ENCODE measurements at places on chromosomes 2 and 18.

- DNase-seq, result no peak
These were observed 56.5 kb upstream of the CWC22 start for GRCh38 chr2:180063494-180064092.

DNA sequence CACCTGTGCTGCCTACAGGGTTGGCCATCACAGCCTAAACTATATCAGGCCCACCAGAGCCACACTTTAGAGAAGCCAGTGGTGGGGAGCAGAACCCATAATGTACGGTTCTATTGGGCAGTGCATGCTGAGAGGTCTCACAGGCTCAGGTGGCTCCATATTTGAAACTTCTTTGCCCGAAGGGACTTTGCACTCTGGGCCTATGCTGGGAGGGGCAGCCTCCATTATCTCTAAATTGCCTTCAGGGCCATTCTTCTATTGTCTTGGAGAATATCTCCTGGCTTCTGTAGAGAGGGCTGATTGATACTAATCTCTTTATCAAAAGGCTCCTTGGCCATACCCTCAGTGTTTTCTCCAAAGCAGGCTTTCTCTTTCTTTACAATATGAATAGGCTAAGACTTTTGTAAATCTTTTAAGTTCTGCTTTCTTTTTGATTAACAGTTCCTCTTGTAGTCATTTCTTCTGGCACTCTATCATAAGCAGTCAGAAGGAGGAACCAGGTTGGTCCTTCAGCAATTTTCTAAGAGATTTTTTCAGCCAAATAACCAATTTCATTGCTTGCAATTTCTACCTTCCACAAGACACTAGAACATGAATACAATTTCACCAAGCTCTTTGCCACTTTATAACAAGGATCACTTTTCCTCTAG lies 44.5 kb downstream of the RPE start:
- no peak for DNase-seq

DNA sequence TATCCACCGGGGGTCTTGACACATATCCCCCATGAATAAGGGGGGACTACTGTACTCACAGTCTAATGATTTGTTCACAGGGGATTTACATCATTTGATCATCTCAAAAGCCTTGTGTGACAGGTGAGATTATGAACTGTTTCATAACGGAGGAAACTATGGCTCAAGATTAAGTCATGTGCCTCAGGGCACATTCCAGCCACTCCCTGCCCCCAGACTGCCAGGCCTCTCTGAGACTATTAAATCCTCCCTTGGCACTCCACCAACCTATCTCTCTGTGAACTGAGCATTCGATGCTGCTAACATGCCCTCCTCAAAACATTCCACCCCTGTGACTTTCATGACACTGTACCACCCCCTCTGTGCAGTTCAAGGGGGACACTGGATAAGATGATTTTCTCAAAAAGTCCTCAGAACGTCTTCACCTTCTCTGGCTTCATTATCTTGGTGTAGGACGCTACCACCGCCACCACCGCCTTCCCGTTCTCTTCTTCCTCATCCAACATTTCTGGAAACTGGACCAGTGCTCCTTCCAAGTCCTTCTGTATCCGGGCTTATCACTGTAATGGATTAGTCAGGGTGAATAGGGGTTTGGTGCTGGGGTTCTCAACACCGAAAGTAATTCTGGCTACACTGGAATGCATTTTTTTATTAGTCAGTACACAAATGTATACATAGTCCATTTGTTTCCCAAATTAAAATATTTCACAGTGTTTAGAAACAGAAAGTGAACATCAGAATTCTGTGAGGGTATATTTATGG lies 169.6 kb downstream of the KCNS3 start:
- peak; percentile 37 for DNase-seq

DNA sequence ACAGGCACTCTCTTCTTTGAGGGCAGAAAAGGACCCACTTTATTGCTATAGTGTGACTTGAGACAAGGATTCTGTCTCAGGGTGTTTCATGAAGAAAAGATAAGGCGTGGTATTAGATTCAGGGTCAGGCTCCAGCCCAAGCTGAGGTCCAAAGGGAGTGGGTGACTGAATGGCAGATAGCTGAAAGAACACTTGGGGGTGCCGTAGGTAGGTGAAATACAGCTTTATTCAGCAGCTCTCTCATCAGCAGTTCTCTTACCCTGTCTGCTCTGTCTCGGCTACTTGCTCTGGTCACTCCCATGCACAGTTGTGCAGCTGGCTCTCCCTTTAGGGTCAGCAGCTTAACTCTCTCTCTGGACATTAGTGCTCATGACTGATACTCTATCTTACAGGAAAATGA lies 379.9 kb downstream of the LPIN1 start:
- no peak for DNase-seq

DNA sequence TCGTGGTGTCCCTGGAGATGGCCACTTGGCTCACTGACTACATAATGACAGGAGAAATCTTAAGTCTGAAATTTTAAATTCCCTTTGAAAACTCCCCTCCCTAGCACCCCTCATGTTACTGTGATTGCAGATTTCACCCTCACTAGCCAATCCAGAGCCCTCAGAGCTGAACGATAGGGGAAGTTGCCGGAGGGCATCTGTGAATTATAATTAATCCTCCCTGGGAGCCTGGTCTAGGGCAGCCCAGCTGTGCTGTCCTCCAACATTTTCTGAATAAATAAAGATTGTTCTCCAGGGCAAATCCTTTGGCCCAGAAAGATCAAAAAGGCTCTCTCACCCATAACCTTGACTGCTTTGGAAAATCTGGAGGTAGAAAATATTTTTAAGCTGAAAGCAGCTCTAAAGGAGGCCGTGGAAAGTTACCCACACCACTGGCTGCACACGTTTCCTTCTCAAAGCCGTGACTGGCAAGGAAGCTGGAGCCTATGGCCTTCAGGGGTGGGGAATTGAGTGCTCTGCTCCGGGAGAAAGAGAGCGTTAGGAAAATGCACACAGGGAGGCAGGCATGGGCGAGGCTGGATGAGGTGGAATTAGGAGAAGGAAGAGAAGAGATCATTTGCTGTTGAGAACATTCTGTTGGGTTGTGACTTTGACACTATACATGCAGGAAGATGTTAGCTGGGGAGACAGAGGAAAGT lies 68.9 kb upstream of the CNGA3 start:
- no peak for DNase-seq

GRCh38 chr2:164542581-164543021 lies 78.7 kb downstream of the GRB14 start:
- DNase-seq, result no peak

DNA sequence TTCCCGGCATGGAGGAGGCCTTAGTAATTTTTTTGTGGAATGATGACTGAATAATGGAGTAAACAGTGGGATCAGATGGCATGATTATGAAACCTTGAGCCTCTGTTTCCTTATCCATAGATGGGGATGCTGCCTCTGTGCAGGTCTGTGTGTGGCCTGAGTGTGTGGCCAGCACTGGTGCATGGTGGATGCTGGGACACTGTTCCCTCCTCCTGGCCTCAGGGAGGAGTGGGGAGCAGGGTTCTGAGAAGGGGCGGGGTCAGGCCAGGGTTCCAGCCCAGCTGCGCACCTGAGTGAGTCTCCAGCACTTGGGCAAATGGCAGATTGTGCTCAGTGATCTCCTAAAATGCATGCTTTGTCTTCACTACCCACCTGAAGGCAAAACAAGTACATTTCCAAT lies 66.4 kb downstream of the DCDC2C start:
- no peak for DNase-seq

GRCh38 chr2:64019975-64020528 lies 824 bp upstream of the VPS54 start:
- no peak for DNase-seq

DNA sequence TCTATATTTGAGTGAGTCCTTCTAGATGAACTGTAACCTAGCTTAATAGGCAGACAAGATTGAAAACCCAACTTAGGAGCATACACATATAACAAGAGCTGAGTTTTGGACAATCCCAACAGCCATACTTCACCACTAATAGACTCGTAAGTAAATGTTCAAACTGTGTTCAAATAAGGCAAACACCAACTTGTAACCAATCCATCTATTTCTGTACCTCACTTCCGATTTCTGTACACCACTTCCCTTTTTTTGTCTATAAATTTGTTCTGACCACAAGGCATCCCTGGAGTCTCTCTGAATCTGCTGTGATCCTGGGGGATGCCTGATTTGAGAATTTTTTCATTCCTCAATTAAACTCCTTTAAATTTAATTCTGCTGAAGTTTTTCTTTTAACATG lies 1149.1 kb upstream of the NRXN1 start:
- no peak for DNase-seq

- DNase-seq, result no peak
These were observed 99.3 kb upstream of the FN1 start for GRCh38 chr2:215535125-215535668.

DNA sequence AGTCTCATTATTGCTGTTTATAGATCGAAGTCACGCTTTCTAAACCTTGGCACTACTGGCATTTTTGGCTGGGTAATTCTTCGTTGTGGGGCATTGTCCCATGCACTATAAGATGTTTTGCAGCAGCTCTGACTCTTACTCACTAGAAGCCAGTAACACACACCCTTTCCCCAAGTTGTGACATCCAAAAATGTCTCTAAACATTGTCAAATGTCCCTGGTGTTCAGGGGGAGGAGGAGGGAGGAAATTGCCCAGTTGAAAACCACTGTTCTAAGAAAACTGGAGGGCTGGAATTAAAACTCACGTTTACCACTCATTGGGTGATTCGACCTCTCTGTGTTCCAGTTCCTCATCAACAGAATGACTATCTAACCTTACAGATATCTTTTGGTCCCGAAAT lies 115.7 kb upstream of the KLF7 start:
- DNase-seq, result no peak

- no peak for DNase-seq
These were observed 291.3 kb upstream of the TCF4 start for GRCh38 chr18:55879331-55879730.

GRCh38 chr18:49628119-49628518 lies 66.3 kb downstream of the LIPG start:
- DNase-seq, result no peak

DNA sequence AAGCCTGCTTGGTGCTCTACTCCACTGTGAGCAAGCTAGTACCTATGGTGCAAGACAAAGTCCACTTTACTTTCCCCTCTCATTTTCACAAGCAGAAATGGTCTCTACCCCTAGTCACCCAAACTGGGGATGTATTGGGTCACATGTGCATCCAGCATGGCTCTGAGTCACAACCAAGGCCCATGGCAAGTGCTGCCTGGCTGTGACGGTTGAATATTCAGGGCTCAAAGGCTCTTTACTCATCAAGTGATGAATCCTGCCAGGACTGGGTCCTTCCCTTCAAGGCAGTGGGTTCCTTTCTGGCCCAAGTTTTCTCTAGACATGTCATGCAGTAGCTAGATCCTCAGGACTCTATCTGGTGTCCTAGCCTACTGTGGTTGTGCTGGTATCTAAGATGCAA lies 311.5 kb downstream of the DLGAP1 start:
- no peak for DNase-seq
